Epithelial cell of prostate (primary cell): ENCODE measurements at places on chromosomes 5 and 9.

DNA sequence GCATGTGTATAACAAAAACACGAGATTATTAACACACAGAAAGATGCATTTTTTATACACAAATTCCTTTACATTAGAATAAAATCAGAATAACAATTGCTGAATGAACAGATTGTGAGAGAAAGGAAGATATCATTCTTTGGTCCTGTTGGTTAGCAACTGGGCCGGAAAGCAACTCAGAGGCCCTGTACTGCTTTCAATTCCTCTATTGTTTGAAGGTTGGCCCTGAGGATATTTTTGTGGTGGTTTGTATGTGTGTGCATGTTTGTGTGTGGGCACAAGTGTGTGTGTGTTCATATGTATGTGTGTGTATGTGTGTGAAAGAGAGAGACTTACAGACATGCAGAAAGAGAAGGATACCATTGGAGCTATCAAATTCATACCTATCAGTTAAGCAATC, 356.8 kb upstream of the DMAC1 start:
- no peak for DNase-seq

DNA sequence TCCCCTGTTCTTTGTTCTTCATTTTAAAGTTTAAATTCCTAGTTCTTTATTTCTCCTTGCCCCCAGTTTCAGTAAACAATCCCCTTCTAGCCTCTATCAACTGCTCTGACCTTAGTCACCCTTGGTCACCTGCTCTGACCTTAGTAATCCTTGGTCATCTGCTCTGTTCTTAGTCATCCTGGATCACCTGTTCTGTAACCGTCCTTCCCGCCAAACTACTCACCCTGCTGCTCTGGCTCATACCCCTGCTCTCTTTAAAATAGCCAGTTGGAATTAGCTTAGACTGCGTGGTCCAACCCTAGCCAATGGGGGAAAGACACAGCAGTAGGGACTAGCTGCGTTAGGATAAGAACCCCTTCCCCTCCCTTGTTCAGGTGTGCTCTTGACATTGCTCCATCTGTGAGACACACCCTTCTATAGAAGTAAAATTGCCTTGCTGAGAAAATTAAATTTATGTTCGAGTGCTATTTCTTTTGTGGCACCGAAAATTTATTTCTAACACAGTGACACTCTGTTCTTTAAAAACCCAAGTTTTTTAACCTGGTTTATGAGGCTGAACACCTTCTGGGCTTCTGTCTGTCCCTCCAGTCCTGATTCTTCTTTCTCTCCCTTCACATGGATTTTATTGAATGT, 3.8 kb downstream of the PRRC1 start:
- no peak for DNase-seq

DNA sequence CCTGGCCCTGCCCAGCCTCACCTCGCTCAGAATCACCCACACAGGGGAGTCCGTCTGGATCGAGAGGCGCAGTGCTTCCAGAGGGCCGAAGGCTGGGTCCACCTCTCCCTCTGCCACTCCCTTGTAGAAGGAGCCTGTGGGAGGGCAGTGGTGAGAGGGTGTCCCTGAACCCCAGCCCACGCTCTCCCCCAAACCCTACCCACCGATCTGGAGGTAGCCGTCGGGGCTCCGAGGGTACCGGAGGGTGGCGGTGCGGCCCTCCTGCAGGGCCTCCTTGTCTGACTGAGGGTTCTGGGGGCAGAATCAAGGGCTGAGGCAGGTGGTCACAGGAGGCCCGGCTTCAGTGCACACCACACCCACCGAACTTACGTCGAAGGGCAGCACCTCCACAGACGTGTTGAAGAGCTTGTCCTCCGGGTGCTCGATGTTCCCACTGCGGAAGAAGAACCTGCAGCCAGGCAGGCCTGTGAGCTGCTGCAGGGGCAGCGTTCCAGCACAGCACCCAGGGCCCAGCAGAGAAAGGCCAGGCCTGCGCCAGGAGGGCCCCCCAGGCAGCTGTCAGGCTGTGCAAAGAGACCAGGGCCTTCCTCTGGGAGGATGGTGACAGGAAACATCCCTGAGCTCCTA, 4.5 kb downstream of the LTC4S start:
- DNase-seq = no peak

GRCh38 chr5:81575924-81576323, 175.0 kb downstream of the SSBP2 start:
- no peak for DNase-seq

DNA sequence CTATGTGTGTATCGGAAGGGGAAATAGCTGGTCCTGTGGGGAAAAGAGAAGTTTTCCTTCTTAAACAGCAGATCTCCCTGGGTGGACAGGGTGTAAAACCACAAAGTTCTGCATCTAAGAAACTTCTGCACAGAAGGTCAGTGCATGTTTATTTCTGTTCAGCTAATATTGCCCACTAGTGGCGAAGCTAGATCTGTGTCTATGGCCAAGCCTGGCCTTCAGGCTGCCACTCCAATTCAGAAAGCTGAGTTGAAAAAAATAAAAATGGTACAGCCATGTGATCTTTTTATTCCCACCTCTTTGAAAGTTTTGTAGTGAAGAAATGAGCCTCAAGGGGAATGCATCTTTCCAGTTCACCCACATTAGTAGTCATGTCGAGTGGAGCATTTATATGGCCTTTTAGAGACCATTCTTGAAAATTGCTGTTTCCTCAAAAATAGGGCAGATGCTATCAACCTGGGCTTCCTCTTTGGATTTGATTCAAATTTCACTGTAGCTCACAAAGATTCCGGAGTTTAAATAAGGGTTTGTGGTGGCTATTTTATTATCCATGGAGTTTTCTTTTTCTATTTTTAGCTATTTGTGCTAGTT, 488.0 kb downstream of the PRELID2 start:
- DNase-seq = no peak

DNA sequence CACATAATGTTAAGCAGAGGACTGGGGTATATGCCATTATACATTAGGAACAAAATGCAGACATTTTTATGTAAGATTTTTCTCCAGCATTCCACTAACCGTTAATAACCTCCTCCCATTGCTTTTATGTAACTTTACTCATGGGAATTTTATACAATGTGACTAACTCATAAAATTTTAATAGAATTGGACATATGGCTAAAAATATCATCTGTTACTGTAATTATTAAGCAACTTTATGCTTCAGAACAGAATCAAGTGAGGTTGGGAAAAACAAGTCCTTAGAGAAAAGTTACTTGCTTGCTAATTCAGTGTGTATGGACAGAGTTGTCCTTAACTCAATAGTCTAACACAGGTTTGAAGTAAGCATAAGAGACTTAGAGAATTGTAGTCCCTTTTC, 54.8 kb upstream of the PCSK1 start:
- no peak for DNase-seq

DNA sequence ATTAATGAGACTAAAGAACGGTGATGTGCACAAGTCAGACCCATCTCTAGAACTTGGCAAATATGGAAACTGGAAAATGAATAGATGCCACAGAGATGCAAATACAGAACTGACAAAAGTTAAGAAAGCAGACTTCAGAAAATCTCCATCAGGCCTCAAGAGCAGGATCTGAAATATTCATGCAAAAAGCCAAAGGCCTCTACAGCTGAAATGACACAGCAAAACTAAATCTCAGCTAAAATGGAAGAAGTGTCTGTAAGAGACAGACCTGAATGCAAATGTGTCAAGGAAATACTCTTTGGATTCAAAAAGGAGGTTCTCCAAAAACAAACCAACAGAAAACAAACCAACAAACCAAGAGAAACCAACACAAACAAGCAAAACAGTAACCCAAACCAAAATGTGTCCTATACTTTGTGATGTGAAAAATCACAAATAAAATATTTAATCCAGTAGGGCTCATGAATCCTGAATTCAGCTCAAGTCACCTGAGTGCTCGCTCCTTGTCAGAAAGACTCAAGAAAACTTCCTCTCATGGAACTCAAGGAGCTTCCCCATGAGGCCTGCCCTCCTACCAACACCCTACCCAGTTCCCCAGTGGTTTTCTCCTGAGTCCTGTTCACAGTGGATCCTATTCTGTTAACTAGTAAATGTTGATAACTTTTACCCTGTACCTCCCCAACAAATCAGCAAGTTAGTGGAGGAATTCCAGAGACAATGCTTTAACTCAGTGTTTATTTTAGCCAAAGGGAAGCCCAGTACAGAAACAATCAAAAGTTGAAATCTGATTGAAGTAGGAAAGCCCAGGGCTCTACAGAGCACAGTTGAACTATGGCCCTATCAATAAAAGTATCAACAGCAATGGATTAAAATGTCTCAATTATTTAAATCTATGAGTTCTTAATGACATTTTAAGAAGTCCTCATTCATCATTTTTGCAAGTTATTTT, 14.6 kb downstream of the MRPS27 start:
- DNase-seq = no peak

DNA sequence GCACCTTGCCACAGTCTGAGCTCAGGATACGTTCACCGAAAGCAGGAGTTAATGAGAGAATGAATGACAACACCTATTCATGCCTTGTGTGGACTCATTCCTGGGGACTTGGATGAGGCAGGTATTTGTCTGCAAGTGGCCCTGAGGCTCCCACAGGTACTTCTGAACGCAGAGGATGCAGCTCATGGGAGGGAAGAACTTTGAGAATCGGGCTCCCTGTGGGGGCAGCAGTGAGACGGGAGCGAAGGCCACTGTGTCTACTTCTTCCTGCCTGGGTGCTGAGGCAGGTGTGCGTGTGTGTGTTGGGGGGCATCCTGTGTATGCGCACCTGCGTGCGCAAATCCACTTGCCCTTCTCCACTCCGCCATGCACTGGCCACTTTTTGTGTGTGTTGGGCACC, 42.2 kb downstream of the PTPN3 start:
- no peak for DNase-seq

DNA sequence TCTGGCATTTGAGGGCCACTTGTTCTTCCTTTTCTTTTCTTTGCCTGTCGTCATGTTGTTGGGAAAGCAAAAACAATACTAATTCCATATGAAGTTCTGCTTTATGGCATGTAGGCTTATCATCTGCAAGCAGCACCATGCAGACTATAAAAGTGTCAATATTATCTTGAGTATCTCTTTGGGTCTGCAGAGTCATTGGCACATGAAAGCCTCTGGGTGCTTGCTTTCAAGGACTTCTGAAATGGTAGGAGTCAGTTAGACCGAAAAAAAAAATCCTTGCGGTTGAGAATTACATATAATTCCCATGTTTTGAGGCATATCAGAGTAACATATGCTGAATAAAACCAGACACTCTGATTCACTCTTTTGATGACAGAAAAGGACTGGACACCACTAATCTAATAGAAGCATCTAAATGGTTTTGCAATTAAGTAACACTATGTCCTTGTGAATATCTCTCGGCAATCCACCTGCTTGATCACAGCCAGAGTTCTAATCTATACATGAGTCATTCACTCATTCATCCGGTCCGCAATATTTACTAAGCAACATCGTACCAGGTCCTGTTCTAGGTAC, 44.4 kb downstream of the GNAQ start:
- no peak for DNase-seq

DNA sequence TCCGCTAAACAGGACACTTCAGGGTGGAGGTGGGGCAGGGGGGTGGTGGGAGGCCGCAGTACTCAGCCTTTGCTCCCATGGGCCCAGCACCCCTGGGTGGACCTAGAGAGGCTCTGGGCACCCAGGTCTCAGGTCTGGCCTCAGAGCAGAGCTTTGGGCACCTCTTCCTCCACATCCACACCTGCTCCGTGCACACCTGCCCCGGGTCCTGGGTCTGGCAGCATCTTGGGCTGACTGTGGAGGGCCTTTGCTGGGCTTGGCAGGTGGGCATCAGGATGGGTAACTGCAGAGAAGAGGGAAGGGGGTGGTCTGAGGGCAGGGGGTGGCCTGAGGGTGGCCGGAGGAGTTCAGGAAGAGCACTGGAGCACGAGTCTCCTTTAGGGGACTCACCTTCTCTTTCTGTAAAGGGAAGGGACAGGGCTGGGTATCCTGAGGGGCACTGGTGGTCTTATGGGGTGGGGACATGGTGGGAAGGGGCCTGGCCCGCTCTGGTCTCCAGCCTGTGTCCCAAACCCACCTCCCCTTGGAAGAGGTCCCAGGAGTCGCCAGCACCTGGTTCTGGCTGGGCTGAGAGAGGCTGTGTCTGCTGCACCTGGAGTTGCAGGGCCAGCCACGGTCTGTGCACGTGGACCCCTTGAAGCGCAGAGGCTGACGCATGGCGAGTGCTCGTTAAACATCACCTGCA, 106.7 kb upstream of the IER5L start:
- DNase-seq = no peak

DNA sequence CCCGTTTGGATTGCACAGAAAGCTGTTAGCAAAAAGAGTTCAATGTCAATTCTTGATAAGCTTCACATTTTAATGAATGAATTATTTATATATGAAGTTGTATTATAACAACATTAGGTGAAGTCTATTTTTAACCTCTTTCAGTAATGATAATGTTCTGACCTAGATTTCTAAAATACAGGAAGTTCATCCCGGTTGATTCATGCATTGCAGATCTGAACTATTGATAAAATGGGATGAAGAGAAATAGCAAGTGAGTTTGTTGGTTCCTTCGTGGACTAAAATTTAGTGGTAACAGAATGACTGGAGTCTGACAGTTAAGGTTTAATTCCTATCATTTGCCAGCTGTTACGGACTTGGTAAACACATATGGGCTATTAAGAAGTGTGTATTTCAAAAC, 180.5 kb downstream of the PCSK1 start:
- no peak for DNase-seq

- DNase-seq = no peak
Observed at GRCh38 chr9:4095484-4095883, 204.4 kb downstream of the GLIS3 start.

DNA sequence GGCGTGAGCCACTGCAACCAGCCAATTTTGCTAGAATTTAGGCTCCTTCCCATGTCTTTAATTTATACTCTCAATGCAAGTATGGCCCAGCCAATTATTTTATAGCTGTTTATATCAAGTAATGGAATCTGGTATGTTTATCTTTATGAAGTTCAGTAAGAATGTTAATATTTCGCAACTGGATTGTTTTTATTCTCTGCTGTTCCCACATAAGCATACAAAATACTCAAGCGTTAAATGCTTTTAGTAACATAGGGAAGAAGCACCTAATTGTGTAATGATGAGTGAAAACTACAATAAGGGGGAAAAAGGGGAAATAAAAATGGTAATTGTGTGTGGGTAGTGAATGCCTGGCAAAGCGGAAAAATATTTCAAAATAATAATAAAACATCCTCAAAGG, 21.3 kb downstream of the PWWP2A start:
- DNase-seq = no peak

DNA sequence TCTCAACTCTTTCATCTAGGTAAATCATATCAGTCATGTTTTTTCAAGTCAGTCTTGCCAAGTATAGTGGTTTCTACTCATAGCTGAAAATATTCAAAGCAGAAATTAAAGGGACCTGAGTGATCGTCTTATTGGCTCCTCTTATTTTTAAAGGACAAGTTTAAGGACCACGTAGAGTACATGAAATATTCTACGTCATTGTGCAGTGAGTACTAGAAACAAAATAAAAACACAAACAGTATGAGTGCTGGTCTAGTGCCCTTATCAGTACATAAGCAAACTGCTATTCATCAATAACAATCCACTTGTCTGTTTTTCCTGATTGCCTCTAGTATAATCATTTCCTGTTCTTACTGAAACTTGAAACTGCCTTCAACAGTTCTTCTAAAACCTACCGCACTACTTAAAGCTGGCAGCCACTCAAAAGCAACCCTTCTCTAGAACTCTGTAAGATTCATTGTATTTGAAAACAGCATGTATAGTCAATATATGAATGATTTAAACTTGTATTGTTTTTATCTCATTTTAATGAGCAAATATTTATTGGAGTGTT, 853.7 kb downstream of the TAF11L14 start:
- no peak for DNase-seq

- DNase-seq = peak; percentile 100
Observed at GRCh38 chr5:74251141-74252035, 389.1 kb downstream of the ENC1 start.
